Islet precursor cell (in vitro differentiated cells): ENCODE measurements at places on chromosomes 16 and 17.

DNA sequence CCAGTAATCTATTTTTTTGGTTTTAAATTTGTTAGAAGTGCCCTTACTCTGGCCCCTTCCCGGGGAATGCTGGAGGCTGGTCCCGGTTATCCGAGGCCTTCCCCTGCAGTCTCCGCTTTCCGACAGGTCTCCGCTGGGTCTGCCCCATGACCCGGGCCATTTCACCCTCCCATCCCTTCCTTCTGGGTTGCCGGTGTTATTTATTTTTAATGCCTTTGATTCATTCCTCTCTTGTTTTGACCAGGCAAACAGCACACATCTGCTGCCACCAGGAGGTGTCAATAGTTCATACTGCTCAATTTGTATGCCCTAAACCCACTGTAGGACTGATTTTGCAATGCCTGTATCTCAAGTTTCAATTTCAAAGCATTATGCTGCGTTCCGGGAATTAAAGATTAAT, 113.2 kb upstream of the IRX5 start:
- DNase-seq: no peak

DNA sequence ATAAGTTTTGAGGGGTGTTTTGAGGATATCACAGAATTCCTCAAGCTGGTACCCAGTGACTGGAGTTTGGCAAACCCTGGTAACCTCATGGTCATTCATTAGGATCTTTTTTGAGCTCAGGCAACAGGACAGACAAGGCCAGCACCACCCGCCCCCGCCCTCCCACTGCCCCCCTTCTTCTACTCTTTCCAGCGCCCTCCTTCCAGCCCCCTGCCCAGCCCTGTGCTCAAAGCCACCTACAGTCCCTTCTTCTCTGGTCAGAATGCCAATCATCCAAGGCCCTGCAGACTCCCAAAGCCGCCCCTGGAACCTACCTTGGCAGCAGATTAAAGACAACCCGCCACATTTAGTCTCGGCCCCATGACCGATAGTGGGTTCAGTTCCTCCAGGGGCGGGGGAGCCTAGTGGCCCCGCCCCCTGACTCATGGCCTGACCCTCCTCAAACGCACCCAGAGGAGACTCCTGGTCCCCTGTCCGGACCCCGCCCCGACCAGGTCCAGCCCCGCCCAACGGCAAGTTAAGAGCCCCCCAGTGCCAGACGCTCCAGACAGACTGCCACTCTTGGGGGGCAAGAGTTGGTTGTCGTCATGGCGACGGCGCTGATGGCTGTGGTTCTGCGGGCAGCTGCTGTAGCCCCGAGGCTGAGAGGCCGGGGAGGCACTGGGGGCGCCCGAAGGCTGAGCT, at the start of gene NAGS:
NAGS (plus strand) TSS at position 546 of the 684 bp plus-strand sequence; CDS start at position 588, 42 bp downstream.
- no peak for DNase-seq

- DNase-seq: peak; percentile 73
These were observed 109.1 kb downstream of the ZFHX3 start for GRCh38 chr16:72938795-72939164.

DNA sequence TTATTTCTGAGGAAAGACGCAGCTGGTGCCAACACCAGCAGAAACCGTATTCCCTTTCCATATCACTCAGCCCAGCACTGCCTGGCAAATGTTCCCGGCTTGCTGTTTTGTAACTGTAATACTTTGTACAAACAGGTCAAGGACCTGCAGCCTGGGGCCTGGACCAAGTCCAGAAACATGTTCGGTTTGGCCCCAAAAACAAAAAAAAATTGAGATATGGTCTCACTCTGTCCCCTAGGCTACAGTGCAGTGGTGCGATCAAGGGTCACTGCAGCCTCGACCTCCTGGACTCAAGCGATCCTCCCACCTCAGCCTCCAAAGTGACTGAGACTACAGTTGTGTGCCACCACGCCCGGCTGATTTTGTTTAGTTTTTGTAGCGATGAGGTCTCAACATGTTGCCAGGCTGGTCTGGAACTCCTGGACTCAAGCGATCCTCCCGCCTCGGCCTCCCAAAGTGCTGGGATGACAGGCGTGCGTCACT, 1.2 kb downstream of the HAGH start:
- no peak for DNase-seq
